ENCODE measurements at places on chromosomes 5 and 9.

DNA sequence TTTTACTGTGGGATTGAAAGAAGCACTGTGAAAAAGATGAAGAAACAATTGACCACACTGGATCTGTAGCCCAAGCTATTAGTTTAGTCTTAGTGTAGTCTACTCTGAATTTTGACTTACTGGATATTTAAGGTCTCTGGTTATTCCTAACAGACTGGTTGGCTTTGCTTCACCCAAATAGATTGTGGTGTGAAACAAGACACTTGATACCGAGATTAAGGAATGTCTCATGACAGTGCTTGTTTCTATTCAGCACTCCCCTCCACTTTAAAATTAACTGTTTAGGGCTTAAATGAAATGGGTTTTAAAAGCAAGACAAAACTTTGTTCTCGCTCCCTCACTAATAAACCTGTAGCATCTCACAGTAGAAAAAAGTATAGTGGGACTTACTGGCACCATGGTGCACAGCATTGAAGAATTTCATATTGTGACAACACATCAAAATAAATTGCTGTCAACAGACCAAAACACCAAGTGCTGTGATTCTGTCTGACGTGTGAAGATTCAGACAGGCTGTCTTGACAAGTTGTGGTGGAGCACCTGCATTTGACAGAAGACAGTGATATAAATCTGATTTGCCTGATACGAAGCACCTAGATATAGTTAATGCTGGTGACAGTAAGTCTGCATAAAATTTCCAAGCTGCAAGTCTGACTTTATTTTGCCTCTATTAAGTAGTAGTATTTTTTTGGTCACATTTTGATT is 73.1 kb downstream of the PBX3 start:
- DNase-seq, result no peak

GRCh38 chr5:143309661-143310431 is 93.6 kb downstream of the NR3C1 start:
- no peak for DNase-seq

GRCh38 chr9:130172858-130173665 is 858 bp downstream of the NCS1 start:
- DNase-seq, result peak; percentile 40

DNA sequence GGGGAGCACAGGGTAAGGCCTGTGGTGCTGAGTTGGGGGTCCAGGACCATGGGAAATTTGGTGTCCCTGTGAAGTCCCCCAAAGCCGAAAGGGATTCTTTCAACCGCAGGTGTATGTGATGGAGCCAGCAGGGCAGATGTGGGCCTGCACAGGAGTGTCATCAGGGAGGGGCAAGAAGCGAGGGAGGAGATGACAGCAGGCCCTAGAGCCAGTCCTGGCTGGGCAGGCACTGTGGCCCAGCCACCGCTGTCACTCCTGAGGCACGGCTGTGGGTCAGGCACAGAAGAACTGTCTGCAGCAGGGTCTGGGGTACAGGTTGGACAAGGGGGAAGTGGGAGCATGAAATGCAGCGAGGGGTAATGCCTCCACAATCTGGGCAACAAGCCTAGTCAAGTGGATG is 4.8 kb downstream of the HK3 start:
- DNase-seq, result no peak

DNA sequence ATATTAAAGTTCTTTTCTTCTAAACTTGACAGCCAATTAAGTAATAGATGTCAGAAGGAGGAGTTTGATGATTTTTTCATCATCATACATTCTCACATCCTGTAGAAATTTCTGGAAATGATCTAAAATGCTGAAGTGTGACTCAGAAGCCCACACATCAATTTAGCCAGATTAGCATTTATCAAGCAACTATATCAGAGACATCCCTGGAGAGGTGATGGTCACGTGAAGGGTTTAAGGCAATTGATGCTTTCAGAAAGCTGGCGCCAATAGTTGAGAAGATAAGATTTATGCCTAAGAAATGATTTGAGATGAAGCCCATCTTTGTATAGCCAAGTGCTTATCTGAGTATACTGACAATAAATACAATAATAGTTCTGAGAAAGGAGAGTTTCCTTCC is 162.9 kb upstream of the RORB start:
- DNase-seq, result no peak

- DNase-seq, result peak; percentile 8
These were observed 66.8 kb downstream of the ARL15 start for GRCh38 chr5:54243483-54244080.

GRCh38 chr9:32554107-32554506 is 1.7 kb upstream of the TOPORS start:
- DNase-seq, result no peak

- no peak for DNase-seq
These were observed 80.9 kb downstream of the DOCK8 start for GRCh38 chr9:295576-295975.

DNA sequence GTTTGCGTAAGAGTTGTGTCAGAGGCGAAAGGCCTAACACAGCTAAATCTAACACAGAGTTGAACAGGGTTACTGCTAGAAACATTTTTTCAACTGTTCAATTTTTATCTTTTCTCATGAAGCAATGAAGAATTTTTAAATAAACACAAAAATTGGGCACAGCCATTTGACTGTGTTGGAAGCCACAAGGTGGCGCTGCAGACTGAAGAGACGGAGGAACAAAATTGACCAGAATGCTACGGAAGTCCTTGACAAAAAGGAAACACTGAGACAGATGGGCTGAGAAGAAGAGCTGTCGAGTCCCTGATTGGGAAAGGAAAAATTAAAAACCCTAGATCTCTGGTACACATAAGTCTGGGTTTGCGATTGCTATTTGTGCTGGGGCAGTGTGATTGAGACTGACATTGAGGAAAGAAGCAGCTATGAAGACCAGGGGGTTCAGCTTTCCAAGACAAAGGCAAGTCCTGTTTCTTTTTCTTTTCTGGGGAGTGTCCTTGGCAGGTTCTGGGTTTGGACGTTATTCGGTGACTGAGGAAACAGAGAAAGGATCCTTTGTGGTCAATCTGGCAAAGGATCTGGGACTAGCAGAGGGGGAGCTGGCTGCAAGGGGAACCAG is at the start of gene PCDHB9:
TSS of gene PCDHB9 (plus strand) at position 265 of the 616 bp plus-strand sequence. CDS start at position 423, 158 bp downstream.
- DNase-seq, result peak; percentile 35

- no peak for DNase-seq
These were observed 29.6 kb upstream of the LCP2 start for GRCh38 chr5:170327168-170327567.

- no peak for DNase-seq
These were observed 113.5 kb upstream of the TNPO1 start for GRCh38 chr5:72702881-72703434.

DNA sequence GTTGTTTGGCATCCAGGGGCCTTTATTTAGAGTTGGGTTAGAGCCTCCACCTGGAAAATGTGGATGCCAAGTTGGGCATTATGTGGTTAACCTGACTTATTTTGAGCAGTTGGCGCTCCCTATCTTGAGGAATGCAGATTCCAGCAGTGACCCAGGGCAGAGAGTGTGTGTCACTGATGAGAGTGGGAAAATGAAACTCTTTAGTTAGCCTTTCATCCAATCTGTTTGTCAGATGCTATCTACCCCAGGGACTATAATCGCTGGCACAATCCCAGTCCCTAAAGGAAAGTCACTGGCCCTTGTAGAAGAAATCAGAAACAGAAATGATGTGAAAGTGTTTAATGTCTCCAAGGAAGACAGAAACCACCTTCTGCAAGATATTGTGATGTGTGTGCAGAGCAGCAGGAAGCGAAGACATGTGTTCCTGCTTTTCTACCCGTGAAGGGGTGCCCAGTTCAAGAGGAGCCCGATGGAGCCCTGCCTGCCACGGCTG is 10.2 kb upstream of the STING1 start:
- DNase-seq, result no peak

DNA sequence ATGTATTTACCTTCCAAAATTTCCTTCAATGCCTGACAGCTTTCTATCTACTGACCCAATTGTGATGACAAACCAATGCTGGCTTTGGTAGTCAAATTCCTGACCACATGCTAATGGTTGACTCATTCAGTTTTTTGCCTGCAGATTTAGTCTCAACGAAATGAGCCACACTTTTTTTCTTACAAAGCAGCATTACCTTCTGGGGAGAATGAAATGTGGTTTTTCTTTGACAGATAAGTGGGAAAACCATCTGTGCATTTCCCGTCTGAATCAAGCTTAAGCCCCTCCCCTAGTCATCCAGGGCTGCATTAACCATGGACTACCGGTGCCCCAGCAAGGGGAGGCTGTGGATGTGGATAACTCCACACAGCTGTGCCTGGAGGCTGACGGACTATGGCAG is 99.6 kb upstream of the TAF11L2 start:
- DNase-seq, result no peak

GRCh38 chr9:27365707-27366376 is 68.9 kb upstream of the EQTN start:
- no peak for DNase-seq

Measured in T-helper 9 cell (primary cell).